ENCODE measurements at places on chromosomes 13 and 19.

DNA sequence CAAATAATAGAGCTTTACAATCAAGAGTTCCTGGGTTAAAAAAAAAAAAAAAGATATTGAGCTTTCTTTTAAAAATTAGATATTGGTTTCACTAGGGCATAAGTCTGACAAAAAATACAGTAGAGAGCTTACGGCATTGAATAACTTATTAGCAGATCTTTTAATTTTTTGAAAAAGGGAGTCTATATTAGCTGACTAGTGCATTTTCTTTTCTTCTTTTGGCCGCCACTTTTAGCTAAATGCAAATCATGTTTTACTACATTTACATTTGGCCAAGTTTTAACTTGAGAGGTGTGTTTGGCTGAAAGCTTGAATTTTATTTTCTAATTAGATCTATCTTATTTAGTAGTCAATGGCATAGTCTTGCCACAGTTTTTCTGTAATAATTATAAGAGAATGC lies 43.4 kb downstream of the SPRY2 start:
- ATAC-seq: no peak

DNA sequence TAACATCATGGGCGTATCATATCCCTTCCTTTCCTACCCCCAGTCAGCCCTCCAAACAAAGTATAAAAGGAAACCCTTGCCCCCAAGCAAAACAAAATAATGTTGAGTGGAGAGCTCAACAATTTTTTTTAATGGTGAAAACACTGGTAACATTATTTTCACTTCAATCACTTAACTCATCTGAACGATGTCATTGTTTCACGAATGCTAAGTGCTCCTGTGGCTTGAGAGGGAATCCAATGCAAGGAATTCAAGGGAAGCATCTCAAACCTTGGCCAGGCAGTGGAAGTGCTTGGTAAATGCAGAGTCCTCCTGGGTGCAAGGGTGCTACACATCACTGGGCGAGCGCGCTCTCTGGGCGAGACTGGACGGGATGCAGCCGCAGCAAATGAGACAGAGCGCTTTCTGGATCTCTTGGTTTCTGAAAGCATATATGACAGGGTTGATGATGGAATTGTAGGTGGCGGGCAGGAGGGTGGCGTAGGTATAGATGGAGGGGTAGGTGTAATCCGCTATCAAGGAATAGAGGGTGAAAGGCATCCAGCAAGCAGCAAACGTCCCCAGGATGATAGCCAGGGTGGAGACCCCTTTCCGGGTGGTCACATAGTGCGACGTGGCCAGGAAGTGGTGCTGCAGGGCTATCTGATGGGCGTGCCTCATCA lies 2.0 kb downstream of the GPR12 start:
- ATAC-seq: no peak

DNA sequence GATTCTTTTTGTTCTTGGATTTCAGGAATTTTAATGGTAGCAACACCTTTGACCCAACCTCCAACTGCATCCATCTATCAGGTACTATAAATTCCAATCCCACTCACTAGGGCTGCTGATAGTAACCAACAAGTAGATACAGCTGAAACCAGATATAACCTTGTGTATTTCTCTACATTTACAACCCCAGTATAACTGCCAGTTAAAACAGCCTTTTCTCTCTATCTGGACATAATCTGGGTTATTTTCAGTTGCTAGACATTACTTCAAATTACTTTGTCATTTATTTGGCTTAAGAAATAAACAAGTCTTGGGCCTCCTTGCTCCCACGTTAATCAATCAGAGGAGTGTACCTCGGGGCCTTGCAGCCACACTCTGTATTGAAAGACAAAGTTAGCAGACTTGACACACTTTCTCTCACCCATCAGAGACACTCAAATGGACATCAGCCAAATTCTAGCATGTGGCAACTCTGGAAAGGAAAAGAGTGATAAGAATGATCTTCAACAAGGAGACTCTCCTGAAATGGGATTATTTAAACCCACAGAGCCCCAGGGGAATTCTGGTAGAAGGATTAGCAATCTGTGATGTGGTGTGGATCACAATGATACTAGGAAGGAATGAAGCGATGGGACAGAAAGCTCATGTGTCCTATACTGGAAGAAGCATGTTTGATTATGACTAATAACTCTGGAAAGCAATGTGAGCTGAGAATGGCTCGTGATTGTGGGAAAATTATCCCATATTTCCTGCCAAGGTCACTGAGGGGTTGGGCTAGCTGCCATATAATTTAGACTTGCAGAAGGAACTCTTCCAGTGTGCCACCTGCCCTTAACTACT lies 157.5 kb downstream of the FLT1 start:
- no peak for ATAC-seq

DNA sequence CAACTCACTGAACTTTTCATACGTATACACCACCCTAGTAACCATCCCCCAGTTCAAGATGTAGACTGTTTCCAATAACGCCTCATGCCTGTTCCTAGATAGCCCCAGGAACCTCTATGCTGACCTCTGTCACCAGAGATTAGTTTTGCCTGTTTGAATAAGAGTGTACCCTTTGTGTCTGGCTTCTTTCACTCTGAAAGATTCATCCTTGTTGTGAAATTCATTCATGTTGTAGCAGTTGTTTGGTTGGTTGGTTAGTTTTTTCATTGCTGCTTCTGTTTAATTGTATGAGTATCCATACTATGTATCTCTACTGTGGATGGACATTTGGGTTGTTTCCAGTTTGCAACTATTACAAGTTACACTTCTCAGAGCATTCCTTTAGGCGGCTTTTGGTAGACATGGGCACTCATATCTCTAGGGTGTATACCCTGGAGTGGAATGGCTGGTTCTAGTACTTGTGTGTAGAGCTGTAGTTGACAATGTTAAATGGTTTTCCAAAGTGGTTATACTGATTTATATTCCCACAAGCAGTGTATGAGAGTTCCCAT lies 1.6 kb downstream of the RNASEH2B start:
- no peak for ATAC-seq

GRCh38 chr19:7942981-7943443 lies 454 bp downstream of the TIMM44 start:
- ATAC-seq: peak; percentile 11

- peak; percentile 37 for ATAC-seq
Observed at GRCh38 chr13:48580185-48580803, 47.4 kb upstream of the RCBTB2 start.

- ATAC-seq: no peak
Observed at GRCh38 chr13:73531014-73531413, 472.2 kb downstream of the KLF5 start.

GRCh38 chr13:100870898-100871297 lies 196.3 kb upstream of the TMTC4 start:
- no peak for ATAC-seq

- ATAC-seq: no peak
Observed at GRCh38 chr13:113164492-113164891, 6.0 kb downstream of the PROZ start.

DNA sequence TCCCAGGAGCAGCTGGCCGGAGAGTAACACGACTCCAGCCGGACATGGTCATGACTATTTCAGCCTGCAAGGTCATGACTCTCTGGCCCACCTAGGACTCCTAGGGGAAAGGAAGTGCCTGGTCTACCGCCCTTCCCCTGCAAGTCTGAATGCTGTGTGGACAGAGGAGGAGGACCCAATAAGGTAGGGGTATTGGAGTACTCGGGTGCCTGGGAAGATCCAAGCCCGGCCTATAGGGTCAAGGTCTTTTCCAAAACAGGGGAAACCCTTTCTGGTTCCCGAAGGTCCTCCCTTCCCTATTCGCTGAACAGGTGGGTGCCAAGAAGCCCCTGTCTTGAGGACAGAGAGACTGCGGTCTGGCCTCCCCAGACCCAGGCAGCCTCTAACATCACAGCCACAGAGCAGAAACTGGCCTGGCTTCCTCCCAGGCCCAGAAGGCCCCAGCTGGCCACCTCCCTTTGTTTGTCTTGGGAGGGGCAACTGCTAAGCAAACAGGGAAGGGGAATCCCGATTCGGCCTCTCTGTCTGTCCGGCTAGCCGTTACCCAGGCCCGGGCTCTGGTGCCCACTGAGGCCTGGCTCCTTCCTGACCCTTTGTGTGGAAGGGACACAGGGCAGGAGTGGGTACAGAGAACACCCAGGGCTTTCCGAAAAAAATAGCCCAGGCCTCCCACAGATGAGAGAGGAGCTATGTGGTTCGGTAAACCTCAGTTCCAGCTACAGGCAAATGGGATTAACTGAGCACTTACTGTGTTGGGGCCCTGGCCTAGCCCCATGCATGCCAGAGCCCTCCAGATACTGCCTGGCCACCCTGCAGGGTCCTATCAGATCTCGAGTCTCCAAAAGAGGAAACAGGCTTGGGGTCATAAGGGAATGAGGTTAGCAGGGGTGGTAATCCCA lies 5.2 kb upstream of the GRAMD1A start:
- no peak for ATAC-seq

DNA sequence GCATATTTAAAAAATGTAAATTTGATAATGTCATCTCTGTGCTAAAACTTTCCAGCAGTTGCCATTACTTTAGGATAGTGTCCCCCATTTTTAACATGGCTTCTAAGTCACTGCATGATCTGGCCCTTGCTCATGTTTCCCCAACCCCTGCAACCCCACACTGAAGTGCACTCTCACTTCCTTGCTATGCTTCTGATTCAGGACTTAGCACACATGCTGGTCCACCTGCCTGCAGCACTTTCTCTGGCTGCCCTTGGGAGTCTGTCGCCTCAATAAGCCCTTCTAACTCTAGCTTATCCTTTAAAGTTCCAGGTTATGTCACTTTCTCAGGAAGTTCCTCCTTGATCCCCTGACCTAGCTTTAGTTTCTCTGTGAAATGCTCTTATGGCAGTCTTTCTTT lies 241.0 kb downstream of the POSTN start:
- no peak for ATAC-seq

- no peak for ATAC-seq
Observed at GRCh38 chr19:5343848-5344247, 3.2 kb upstream of the PTPRS start.

- ATAC-seq: no peak
Observed at GRCh38 chr13:46739447-46740098, 57.4 kb downstream of the ESD start.

DNA sequence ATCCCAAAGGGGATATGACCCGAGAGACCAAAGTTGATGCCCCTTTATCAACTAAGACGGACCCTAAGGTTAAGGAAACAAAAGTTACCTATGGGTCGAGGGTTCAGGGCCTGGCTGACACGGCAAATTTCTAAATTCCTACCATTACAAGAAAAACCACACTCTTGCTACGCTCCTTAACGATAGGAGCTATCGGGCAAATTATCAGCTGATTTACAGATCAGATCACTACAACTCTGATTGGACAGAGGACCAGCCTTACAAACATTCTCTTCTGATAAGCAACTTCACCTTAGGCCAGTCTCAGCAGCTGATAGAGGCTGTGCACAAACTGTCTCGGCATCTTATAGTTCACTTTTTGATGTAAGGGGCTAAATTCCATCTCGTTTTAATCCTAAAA lies 117.9 kb downstream of the KCTD15 start:
- ATAC-seq: no peak

DNA sequence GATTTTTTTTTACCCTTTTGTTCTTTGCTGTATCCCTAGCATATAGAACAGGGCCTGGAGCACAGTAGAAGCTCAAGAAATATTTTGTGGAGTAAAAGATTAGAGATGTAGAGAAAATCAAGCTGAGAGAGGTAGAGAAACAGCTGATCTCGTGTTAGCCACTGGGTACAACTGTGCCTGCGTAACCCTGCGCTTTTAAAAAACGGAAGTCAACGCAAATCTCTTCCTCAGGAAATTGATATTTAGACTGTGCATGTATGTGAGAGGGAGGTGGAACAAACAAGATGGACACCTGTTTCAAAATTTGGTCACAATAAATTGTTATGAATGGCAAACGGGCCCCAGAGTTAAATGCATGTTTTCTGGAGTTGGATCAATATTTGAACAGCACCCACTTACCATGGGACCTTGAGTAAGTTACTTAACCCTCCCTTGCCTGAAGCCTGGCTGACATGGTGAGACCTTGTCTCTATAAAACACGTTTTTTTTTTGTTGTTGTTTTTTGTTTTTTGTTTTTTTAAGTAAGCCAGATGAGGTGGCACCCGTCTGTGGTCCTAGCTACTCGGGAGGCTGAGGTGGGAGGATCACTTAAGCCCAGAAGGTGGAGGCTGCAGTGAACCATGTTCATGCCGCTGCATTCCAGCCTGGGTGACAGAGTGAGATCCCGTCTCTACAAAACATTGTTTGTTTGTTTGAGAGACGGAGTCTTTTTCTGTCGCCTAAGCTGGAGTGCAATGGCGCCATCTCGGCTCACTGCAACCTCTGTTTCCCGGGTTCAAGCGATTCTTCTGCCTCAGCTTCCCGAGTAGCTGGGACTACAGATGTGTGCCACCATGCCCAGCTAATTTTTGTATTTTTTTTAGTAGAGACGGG lies 3.3 kb upstream of the EPOR start:
- no peak for ATAC-seq

- no peak for ATAC-seq
Observed at GRCh38 chr13:49343255-49343654, 95.5 kb downstream of the CDADC1 start.

DNA sequence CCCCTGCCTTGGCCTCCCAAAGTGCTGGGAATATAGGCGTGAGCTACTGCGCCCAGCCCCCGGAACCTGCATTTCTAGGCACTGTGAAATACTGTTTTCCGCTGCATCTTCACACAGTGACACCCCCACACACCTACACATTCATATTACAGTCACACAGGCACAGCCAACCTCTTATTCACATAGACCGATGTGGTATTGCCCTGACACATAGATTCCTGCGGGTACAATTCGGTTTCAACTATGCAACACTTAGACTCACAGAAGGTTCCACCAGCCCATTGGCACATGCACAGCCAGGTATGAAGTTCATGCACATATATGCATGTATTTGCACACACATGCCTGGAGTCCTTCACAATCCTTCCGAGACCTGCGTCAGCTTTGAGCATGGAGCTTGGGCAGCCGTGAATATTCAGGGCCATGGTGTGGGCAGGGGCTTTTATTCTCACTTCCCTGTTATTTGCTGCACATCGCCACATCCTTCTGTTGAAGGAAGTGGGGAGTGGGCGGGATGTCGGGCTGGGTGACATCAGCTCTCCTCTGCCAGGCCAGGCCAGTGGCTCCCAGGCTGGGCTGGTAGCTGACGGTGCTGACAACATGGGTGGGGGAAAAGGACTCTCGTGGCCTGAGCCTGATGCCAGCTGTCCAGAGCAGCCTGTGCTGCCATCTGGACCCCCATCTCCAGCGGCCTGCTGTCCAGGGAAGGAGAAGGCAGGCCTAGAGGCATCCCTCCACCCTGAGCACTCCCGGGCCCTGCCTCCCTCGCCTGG lies 5.4 kb upstream of the CDC37 start:
- no peak for ATAC-seq

GRCh38 chr13:27997904-27998522 lies 9.5 kb upstream of the URAD start:
- peak; percentile 67 for ATAC-seq

GRCh38 chr19:34082289-34083077 lies 89.8 kb upstream of the LSM14A start:
- ATAC-seq: peak; percentile 48

DNA sequence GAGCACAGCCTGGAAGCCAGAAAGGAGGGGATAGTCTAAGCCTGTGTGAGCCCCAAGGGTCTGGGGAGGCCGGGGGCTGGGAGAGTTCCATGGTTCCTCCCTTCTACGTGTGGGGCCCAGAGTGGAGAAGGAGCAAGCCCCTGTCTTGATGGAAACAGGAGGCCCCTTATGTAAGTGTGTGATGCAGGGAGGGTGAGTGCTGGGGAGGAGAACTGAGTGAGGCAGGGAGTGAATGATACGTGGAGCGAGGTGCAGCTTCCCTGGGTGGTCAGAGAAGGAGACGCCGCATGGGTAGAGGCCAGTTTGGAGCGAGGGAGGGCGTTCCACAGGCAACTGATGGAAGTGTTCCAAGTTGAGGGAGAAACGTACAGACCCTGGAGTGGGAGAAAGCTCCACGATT lies 16.0 kb downstream of the MAG start:
- ATAC-seq: no peak

GRCh38 chr13:93673885-93674284 lies 447.3 kb downstream of the GPC6 start:
- no peak for ATAC-seq

All from motor neuron (in vitro differentiated cells).